MG63 (cell line): ENCODE measurements at places on chromosomes 4 and X.
A peak's percentile ranks its signal among the peaks of the same experiment; 100 is the strongest.

DNA sequence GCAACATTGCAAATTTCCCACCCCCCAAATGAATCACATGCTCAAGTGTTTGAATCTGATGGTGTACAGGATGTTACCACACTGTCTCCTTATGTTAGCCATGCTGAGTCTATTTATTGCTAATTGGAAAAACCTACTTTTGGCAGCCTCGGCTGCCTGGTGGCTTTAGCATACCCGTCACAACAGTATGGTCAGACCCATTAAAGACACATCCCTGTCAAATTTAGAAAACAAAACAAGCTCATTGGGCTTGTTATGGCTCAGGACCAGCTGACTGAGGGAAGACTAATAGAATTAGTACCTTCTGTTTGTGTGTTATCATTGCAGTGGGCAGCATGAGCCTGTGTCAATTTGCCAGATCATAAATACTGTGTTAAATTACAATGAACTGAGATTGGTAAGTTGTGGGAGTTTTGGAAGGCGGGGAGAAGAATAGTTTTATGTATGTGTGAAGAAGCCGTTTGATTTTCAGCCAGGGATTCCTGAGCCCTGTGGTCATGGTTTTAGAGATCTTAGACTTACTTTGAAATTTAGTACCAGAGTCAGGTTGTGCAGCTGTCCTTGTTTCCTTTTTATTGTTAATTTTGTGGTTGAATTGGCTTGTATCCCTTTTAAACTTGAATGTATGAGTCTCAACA is 66.8 kb downstream of the POLA1 start:
- peak; percentile 60 for DNase-seq

DNA sequence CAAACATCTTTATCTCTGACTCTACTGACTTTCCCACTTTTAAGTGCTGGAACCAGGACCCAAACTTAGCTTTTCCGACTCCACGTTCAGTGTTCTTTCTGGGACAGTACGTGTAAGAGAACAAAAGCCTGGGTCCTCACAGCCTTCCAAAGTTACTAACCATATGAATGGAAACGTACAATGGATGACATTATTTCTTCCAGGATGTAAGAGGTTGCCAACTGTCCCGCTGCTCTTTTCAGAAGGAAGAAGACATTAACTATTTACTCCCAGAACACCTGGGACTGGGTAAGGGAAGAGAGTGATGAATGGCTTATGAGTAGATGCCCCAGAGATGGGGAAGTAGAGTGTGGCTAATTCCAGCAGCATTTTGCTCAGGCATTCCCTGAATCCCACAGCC is 114.7 kb downstream of the TRAPPC11 start:
- DNase-seq: no peak

DNA sequence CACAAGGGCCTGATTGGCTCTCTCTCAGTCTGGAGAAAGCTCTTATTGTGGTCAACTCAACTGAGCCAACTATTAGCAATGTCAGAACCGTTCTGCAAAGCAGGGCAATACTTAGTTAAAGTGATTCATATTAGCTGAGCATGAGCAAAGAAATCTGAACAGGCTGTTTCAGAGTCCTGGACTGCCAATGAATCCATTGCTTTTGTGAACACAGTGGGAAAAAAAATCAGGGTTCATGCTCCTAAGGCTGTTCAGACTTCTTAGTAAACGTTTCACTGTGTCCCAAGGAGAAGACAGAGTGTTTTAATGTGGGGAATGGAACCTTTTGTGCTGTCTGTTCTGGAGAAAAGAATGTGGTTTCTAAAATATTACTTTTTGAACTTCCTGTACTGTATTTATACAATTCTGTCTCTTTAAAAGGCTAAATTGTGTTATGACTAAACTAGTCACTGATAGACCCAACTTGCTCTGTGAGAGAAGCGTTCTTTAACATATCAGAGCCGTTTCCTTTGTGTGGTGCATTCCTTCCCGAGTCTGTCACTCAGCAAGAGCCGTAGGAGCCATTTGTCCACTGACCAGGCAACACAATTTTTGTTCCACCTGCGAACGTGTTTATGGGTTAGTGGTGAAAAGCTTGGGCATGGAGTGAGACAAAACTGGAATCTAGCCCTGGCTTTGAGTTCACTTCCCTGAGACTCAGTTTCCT is 366.1 kb downstream of the FBXO8 start:
- peak; percentile 4 for DNase-seq

DNA sequence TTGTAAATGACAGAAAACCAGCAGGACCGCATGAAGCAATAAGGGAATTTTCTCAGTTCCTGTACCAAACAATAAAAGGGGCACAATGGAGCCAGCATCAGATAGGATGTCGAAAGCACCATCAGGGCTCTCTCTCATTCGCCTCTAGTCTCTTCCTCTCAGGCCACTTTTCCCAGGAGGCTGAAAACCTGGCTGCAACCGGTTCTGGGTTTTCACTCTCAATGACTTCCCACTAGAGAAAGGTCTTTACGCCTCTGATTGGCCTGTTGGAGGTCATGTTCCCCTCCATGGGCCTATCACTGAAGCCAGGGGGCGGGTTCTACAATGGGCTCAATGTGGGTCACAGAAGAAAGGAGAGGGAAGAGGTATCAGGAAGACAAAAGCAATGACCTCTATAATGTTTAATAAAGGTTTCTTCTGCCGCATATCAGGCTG is 29.3 kb downstream of the ZNF827 start:
- peak; percentile 56 for DNase-seq

GRCh38 chr4:87497578-87497977 is 31.6 kb downstream of the SPARCL1 start:
- no peak for DNase-seq

DNA sequence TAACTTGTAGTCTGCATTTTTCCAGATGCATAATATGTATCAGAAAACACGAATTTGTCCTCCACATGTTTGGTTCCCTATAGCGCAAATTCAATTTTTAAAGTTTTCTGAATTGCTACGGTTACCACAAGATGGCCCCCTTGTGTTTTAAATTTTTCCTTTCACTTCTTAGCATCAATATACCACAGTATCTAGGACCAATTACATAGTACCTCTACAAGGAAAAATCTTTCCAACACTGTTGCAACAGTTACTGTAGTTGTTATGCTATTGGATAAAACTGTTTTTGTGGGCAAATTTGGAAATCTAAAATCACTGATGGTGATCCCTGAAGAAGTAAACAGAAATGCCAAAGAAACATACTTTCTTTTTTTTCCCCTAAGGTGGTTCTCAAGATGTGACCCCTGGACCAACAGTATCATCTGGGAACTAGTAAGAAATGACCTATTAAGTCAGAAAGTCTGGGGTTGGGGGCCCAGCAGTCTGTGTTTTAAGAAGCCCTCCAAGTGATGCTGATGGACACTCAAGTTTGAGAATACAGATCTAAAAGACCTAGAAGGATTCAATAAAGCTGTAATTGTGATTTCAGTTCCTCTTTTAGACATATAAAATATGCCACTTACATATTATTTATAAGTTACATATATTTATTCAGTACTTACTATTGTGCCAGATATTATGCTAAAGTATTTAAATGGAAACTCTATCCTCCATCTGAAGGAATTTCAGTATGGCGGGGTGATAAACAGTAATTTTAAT is 3.1 kb downstream of the ZGRF1 start:
- no peak for DNase-seq

DNA sequence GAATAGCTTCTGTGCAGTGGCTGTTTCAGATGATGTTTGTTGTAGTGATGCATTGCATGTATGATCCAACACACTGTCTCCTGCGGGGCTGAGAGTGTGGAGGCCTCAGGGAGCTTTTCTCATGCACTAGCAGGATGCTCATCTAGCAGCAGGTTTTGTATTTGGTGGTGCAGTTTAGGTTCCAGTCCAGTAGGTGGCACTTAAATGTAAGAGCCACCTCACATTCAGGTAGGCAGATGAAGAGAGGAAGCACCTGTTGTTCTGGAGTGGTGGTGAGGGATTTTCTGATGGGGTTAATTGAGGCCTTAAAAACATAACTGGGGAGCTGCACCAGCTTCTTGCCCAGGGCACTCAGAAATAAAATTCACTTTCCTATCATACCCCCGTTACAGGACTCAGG is 300.9 kb downstream of the SPIN4 start:
- DNase-seq: no peak

GRCh38 chr4:2291705-2292645 is 30.1 kb upstream of the MXD4 start:
- no peak for DNase-seq

DNA sequence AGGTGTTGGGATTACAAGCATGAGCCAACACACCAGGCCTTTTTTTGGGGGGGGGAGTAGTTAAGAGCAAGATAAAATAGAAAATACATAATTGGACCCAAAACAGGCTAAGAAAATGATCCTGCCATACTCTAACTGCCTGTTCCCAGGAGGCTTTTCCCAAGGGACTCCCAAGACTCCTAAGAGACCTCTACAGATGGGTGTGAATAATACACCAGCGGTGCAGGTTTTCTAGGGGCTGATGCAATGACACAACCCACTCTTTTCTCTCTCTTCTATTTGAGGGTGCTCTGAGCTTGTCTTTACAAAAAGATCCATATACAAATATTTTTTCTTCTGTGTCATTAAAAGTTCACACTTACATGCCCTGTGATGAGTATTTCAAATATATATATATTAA is 116.9 kb downstream of the RASL11B start:
- no peak for DNase-seq

- no peak for DNase-seq
These were observed 10.2 kb downstream of the SOD3 start for GRCh38 chr4:24805566-24805965.
